Activated T-cell treated with anti-CD3 and anti-CD28 coated beads, Interleukin-2, amount 50 U/mL, for 24 hours (primary cell): ENCODE measurements at places on chromosomes 12 and 14.
A peak's percentile ranks its signal among the peaks of the same experiment; 100 is the strongest.

GRCh38 chr14:53929871-53930715, 26.5 kb downstream of the BMP4 start:
- no peaks in the 10 kb centered on the region for H3K36me3 ChIP-seq
- DNase-seq, result peak; percentile 37
- H3K27ac ChIP-seq, result no peak overlapping the region
- H3K4me3 ChIP-seq, result no peak overlapping the region
- no peaks in the 10 kb centered on the region for H3K4me1 ChIP-seq

GRCh38 chr12:110913119-110914056, 7.0 kb downstream of the MYL2 start:
- H3K4me3 ChIP-seq, result no peak overlapping the region
- H3K27me3 ChIP-seq, result peaks cover 4% of the 10 kb centered on the region
- no peaks in the 10 kb centered on the region for H3K36me3 ChIP-seq

GRCh38 chr12:25151476-25151875, 43.5 kb downstream of the DNAI7 start:
- H3K4me1 ChIP-seq, result peaks cover 6% of the 10 kb centered on the region
- no peaks in the 10 kb centered on the region for H3K27me3 ChIP-seq
- no peak overlapping the region for H3K4me3 ChIP-seq
- DNase-seq, result no peak
- H3K36me3 ChIP-seq, result no peaks in the 10 kb centered on the region
- H3K27ac ChIP-seq, result no peak overlapping the region

GRCh38 chr12:92133795-92134637, 11.6 kb downstream of the BTG1 start:
- peak overlapping the region; percentile 100 for H3K4me3 ChIP-seq
- H3K27ac ChIP-seq, result peak overlapping the region; percentile 99
- peaks cover 65% of the 10 kb centered on the region for H3K36me3 ChIP-seq
- H3K27me3 ChIP-seq, result no peaks in the 10 kb centered on the region
- DNase-seq, result no peak

DNA sequence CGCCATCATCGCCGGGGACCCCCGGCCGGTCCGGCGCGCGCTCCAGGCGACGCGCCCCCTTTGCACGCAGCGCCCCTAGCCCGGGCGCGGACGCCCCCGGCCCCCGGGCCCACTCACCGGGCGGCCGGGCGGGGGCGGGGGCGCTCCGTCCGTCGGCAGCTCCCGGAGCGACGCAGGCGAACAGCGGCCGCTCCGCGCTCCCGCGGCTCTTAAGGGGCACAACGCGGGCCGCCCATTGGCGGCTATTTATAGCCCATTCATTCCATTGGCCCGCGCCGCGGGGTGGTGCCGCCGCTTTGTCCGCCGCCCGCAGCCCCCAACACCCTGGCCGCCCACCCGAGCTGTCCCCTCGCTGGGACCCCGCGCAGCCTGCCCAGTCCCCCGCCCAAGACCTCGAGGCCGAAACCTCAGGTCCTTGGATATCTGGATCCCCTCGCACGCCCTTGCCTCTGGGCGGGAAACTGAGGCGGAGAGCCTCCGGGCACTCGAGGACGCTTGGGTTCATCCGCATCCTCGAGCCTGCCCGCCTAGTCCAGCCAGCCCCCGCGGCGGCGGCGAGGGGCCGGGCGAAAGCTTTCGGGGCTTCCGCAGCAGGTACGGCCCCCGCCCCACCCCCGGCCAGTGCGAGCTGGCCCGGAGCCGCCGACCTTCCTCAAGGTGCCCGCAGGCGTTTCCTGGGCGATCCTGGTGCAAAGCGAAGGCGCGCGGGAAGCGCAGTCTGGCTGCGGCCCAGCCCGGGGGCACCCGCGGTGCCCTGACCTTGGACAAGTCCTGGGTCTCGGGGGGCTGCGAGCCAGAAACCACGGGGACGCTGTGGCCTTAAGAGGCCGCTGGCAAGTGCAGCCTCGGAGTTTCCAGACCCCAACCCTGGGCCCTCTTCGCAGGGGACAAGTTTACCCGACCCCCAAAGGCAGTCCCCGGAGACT, at the start of gene CKB:
CKB (minus strand) TSS at position 182 of the 926 bp plus-strand sequence. CDS start 337 bp downstream, outside the sequence.
- H3K4me3 ChIP-seq, result peak within 1 kb of the TSS; percentile 36
- DNase-seq, result no peak
- no peaks in the 10 kb centered on the region for H3K36me3 ChIP-seq
- H3K27me3 ChIP-seq, result peaks cover 26% of the 10 kb centered on the region

DNA sequence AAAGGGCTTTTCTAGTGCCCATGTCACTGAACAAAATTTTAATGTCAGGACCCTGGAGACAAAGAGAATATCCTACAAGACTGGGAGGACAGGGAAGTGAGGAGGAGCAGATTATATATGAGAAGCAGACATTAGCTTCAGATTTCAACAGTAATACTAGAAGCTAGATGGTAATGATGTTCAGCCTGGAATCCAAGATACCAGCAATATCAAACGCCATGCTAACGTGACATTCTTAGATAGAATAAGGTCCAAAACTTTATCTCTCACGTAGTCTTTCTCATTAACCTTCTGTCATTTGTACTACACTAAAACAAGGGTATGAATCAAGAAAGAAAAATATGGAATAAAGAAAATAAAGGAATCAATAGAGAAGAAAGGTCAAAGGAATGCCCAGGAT, 18.7 kb downstream of the SOS2 start:
- H3K27ac ChIP-seq, result peak overlapping the region; percentile 20
- no peak overlapping the region for H3K4me3 ChIP-seq
- peaks cover 11% of the 10 kb centered on the region for H3K4me1 ChIP-seq
- H3K36me3 ChIP-seq, result peaks cover 6% of the 10 kb centered on the region

GRCh38 chr14:105485739-105486162, 935 bp upstream of the CRIP1 start:
- no peaks in the 10 kb centered on the region for H3K36me3 ChIP-seq
- no peaks in the 10 kb centered on the region for H3K27me3 ChIP-seq
- H3K27ac ChIP-seq, result peak overlapping the region; percentile 26

GRCh38 chr12:11738450-11738849, 89.0 kb downstream of the ETV6 start:
- H3K4me1 ChIP-seq, result peaks cover 60% of the 10 kb centered on the region
- DNase-seq, result no peak
- peaks cover 35% of the 10 kb centered on the region for H3K36me3 ChIP-seq
- no peak overlapping the region for H3K27ac ChIP-seq
- no peaks in the 10 kb centered on the region for H3K27me3 ChIP-seq

GRCh38 chr12:117837737-117838050, 131.1 kb downstream of the KSR2 start:
- no peak for DNase-seq
- H3K4me3 ChIP-seq, result no peak overlapping the region
- H3K36me3 ChIP-seq, result no peaks in the 10 kb centered on the region
- peaks cover 5% of the 10 kb centered on the region for H3K4me1 ChIP-seq
